ENCODE measurements at places on chromosomes 6 and 20.
A peak's percentile ranks its signal among the peaks of the same experiment; 100 is the strongest.

DNA sequence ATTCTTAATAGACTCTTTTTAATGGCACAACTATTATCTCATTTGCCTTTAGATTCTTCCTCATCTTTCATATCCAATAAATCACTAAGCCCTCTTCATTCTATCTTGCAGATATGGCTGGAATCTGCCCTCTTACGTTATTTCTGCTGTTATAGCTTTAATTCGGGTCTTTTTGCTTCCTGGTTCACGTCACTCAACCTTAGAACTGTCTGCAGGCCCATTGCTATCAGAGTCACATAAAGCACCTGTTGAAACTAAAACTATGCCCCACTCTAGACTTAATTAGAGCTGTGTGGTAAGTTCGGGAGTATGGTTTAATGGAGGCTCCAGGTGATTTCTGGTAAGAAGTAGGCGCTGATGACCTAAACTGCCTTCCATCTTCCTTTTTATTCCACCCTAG lies 988 bp downstream of the QRSL1 start:
- no peak for DNase-seq

DNA sequence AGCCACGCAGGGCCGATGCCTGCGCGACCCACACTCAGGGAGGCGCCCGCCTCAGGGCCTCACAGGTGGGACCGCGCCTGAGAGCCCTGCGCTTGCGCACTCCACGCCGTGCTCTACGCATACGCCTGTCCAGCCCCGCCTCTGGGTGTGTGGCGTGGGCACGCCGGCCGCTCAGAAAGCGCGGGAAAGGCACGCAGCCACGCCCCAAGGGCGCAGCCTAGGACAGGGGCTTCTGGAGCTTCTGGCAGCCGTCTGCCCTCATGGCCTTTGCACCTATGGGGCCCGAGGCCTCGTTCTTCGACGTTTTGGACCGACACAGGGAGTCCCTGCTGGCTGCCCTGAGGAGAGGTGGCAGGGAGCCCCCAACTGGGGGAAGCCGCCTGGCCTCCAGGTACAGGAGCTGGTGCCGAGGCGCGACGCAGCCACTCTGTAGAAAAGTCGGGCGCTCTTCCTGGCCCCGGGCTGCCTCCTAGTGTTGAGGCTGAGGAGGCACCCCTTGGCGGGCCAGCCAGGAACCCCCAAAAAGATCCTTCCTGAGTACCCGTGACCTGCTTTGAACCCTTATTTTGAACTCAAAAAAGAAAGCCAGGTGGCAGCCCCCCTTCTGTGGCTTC lies at the start of gene SPO11:
SPO11 (plus strand) TSS at position 196 of the 614 bp plus-strand sequence; CDS start at position 261, 65 bp downstream.
- no peak for DNase-seq

DNA sequence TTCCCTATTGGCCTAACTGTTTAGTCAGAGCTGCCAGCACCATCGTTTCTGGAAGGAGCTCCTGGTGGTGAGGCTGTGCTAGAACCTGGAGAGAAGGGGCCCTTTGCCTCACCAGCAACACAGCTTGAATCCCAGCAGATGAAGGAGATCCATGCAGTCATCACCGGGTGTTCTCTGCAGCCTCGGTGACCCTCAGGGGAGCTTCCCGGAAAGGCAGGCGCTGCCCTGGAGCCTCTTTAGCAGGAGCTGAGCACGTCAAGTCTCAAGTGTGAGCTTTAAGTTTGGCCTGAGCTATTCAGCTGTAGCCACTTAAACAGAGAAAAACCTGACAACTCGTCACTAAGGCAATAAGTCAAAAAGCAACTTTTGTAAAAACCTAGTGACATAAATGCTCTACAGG lies 181.2 kb upstream of the FOXQ1 start:
- DNase-seq, result no peak

GRCh38 chr20:32072168-32072750 lies 20.2 kb downstream of the HCK start:
- no peak for DNase-seq

DNA sequence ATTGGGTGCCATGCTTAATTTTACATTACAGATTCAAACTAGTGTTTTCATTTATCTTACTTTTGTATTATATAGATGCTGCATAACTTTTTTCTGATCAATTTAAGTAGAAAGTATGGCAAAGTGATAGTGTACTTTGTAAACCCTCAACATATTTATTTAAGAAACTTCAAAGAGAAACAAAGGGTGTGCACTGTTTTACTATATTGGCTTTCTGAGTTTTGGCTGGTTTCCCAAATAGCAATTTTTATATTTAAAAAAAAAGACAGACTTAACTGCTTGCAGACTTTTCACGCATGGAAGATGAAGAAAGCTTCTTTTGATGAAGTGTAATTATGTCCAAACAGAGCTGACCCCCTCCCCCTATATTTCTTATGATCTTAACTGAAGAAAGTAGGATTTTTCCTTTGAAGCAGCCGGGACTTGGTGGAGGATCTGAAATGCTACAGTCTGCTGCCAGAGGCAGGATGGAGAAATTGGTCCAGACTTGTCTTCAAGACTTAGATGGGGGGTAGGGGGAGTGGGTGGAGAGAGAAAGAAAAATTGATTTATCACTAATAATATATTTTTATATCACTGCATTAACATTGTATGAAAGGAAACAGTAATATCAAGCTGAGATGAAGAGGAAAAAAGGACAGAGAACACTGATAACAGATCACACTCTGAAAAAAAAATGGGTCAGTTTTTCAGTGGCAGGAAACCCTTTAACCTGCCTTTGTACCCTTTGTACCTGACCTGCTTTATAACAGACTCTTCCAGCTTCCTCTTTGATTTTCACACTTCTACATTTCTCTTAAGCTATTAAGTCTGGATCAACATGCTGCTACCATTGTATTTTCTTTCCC lies 56.0 kb upstream of the SUPT3H start:
- DNase-seq, result no peak

DNA sequence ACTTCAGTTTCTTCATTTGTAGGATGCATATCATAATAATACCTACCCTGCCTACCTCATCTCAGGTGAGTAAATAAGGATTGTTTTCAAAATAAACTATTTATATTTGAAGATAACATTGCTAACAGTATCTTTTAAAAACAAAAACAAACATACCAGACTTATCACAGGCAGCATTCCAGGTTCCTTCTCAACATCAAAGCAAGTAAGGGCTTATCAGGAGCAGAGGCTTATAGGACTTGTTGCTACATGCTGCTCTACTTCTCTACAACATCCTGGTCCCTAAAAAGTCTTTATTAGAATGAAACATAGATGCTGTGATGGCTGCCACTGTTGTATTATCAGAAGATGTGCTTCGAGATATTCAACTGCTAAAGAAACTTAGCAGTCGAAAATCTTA lies 149.2 kb upstream of the PRDM1 start:
- no peak for DNase-seq

DNA sequence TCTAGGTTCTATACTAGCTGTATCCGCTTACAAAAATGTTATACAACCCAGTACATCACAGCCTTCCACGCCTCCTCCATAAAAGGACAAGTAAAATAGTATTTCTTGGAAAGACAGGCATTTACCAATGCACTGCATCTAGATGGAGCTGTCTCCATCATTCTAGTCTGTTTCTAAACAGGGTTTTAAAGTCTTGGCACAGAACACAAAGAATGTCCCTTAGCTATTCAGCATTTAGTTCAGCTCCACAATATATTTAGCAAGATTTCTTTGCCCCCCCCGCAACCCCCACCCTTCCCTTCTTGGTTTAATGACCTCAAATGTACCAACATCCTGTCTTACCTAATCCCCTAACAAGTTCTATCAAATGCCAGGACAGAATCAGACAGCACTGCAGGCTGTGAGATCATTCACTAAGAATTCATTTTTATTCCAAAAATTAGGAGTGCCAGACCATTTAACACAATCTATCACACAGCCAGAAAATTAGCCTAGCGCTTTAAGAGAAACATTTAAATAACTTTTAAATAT lies 198.6 kb downstream of the BACH2 start:
- peak; percentile 53 for DNase-seq

DNA sequence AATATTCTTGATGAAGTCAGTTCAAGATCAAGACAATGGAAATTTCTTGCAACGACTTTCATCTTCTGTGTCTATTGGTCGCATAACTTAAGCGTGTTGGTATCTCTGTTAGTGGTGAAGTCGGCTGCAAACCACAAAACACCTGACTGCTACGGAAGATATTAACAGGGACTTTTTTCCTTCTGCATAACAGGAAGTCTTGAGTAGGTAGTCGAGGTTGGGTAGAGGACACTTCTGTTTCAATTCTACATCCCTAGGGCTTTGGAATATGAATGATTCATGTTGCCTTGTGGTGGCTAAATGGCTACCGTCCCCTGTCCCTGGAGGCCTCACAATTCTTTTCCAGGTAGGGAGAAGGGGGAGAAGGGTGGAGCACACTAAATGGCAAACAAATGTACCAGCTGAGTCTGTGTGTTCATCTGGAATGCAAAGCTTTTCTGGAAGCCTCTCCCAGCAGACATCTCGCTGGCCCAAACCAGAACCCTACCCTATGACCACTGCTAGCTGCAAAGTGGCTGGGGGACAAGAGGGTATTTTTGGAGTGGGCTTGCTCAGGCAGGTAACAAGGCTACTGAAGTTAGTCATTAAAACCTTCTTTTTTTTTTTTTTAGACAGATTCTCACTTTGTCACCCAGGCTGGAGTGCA lies 34.6 kb upstream of the NKX2-2 start:
- DNase-seq, result no peak

GRCh38 chr20:42341654-42342053 lies 723.5 kb upstream of the CHD6 start:
- no peak for DNase-seq

DNA sequence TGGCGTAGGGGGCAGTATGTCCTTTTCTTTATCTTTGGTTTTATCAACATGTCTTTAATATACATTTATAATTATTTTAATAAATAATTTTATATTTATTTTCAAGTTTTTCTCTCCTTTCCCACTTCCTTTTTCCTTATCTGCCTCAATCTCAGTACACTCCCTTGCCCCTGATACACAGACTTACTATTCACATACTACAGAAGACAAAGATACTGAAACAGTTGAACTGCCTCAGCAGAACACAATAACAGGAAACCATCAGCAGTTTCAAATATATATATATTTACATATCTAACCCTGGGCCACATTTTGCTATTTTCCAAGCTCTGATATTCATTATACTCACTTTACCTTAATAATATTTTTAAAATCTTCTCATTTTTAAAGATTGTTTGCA lies 19.8 kb downstream of the IBTK start:
- DNase-seq, result no peak

GRCh38 chr6:152399399-152399798 lies 237.8 kb downstream of the SYNE1 start:
- DNase-seq, result no peak

DNA sequence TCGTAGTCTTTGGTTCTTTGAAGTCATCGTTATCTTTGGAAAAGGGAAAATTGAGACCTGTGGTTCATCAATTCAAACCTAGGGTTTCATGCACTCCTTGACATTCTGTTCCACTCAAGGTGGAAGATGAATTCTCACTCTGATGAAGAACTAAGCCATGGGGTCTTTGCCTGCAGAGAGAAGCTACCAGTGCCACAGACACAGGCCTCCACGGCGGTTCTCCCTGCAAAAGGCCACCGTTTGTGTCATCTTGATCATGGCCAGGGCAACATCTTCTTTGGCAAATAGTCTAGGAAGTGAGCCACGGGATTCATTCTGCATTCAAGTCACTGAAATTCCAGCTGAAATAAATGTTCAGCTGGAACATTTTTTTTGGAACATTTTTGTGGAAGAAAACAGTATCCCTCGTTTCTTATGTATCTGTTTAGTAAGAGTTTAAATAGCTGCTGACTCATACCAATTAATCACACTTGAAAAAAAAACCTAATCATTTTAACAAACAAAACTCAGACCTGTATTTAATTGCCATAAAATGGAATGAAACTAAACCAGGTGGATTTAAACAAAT lies 206.0 kb upstream of the FOXQ1 start:
- no peak for DNase-seq

GRCh38 chr6:134357022-134357487 lies 39.1 kb upstream of the SGK1 start:
- no peak for DNase-seq

DNA sequence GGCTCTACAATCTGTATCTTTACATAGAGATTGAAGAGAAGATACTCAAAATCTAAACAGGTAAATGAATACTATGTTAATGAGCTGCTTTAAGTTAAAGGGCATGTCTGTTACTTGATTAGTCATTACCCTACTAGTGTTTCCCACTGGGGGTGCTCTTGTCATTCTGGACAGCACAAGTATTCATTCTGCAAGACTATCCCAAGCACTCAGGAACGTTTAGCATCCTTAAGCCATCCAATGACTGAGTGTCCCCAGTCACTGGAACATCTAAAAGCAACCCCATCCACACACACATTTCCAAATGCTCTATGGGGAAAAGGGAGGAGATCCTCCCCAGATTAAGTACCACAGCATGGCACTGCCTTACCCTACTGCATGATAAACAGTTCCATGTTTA lies 25.7 kb downstream of the EZR start:
- no peak for DNase-seq

DNA sequence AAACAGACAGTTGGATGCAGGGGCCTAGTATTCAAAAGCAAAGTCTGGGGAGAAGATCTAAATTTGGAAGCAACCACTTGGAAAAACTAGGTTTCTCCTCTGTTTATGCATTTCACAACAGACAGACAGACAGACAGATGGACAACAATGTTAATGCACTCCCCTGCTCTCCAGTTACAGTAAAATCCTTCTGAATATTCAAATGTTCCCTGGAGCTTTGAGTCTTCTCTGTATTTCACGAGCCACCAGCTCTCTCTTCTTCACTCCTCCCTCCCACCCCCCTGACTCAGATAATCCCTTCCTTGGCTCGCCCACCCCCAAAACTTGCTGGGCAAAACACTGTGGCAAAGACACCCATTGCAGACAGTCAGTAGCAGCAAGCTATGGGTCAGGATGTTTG lies 129.3 kb upstream of the TOP1 start:
- no peak for DNase-seq

DNA sequence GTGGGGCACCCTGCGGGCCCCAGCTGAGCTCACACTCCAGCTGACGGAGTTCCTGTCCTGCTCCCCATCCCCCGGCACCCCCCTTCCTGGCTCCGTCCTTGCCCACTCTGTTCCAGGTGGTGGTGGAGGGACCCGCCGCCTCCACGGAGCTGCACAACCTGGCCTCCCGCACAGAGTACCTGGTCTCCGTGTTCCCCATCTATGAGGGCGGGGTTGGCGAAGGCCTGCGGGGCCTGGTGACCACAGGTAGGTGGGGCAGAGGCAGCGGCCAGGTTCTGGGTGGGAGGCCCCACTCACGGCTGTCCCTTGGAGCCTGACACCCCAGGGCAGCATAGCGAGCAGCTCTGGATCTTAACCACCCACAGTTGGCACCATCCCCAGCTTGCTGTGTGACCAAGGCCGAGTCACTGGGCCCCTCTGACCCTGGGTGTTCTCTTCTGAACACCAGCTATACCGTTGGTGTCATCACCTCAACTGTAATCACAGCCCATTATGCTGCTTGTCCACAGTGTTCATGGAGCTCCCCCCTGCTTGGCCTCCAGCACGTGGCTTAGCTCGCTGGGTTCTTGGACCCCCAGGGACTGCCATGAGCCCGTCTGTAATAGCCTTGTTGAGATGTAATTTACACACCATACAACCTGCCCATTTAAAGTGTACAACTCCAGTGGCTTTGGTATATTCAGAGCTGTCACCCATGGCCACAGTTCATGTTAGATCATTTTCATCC lies 17.4 kb downstream of the COL20A1 start:
- no peak for DNase-seq

GRCh38 chr6:106046116-106046853 lies 39.9 kb upstream of the PRDM1 start:
- DNase-seq, result no peak

- no peak for DNase-seq
Observed at GRCh38 chr20:35729283-35729807, 12.7 kb downstream of the RBM39 start.

All from left kidney (tissue), 8 donors.